Chondrocyte (in vitro differentiated cells): ENCODE measurements at places on chromosomes 16 and 17. TPM values are rescaled to one million over a fixed set of nuclear protein-coding genes. Genes with fewer than 3 reads are reported as not detected.

The KCNJ12 gene
- 2.2 to 2.8 TPM (median 2.5 TPM) in 3 replicates for total RNA-seq

DNA sequence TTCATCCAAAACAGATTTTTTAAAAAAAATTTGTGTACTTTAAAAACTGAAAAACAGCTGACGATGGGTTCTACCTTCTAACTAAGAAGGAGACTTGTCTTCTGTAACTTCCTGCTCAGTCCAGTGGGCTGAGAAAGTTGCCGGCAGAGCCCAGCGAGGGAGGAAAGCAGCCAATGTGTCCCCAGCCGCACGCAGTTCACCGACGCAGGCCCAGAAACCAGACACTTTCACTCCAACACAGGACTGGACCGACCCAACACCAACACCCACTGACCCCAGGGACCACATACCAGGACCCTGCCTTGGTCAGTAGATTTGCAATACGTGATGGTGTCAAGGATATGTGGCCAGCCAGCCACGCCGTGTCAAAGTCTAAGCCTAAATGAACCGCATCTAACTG, 25.6 kb downstream of the TRAP1 start:
- no peak for DNase-seq

DNA sequence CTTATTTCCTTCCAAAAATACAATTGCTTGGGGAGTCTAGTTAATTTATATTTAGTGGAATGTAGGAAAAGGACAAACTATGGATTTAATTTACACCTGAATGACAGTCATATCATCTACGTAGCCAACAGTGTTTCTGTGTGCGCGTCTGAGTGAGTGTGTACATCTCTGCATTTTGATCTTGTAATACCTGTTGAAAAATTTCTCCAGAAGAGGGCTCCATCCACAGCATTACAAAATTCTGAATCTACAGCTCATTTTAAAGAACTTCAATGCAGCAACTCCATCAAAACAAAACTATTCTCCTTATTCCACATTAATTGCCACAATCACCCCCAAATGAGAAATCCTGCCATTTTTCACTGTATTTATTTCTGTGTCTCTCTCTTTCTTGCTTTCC, 3.9 kb downstream of the CDH13 start:
- DNase-seq = no peak

GRCh38 chr17:81513372-81513752, 763 bp upstream of the ACTG1 start:
- DNase-seq = peak; percentile 87

DNA sequence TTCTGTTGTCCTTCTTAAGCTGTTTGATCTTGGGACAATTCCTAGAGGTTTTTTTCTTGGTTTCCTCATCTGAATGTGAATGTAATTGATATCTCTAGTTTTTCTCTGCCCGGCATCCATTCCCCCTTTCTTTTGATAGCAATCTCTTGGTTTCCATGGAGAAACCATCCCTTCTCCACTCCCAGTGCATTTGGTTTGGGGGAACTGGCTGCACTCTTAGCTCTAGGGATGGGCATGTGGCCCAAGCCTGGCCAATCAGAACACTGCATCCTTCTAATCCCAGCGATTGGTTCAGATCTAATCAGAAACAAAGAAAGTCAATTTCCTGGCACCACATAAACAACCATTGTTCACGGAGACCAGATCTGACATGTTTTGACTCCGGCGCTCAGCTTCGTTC, 45.1 kb downstream of the IRX3 start:
- no peak for DNase-seq

DNA sequence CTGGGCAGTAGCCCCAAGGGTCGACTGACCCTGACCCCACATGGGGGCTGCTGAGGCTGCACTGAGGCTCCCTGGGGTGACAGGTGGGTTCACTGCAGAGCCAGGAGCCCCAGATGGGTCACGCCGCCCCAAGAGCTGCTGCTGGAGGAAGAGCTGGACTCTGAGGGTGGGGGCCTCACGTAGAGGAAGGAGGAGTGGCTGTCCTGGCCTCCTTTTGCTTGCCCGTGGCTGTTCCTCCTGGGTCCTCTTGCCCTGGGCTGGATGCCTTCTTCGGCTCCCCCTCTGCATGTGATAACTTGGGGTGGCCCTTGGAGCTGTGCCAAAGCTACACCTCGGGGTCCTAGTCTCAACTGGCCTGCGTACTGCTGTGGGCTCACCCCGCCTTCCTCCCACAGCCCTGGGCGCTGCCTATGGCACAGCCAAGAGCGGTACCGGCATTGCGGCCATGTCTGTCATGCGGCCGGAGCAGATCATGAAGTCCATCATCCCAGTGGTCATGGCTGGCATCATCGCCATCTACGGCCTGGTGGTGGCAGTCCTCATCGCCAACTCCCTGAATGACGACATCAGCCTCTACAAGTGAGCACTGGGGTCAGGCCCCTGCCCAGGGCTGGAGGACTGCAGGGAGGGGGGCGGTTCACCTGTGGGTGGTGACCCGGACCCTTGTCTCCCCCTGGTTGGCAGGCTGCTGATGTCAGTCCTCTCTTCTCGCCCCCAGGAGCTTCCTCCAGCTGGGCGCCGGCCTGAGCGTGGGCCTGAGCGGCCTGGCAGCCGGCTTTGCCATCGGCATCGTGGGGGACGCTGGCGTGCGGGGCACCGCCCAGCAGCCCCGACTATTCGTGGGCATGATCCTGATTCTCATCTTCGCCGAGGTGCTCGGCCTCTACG, 1.1 kb upstream of the AMDHD2 start:
- peak; percentile 91 for DNase-seq

The USH1G gene
- not detected in 3 replicates for total RNA-seq

GRCh38 chr16:81472391-81472790, 27.8 kb downstream of the CMIP start:
- no peak for DNase-seq

GRCh38 chr16:1075546-1075945, 3.0 kb downstream of the SSTR5 start:
- no peak for DNase-seq

GRCh38 chr17:65977041-65977440, 214.9 kb downstream of the CEP112 start:
- no peak for DNase-seq

DNA sequence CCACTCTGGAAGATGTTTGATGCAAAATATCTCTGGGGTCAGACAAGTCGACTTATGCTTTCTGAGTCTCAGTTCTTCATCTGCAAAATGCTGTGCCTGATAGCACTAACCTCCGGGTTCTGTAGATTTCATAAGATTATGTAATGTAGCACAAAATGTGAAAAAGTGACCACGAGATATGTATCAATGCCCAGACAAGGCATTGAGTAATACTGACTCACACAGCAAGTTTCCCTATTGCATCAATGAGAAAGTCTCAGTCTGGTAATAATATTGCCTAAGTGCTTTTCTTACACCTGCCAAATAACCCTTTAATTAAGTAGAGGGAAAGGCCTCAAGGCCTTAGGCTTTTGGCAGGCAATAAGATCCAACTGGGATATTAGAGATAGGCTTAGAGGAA, 41.4 kb upstream of the MMP2 start:
- no peak for DNase-seq

DNA sequence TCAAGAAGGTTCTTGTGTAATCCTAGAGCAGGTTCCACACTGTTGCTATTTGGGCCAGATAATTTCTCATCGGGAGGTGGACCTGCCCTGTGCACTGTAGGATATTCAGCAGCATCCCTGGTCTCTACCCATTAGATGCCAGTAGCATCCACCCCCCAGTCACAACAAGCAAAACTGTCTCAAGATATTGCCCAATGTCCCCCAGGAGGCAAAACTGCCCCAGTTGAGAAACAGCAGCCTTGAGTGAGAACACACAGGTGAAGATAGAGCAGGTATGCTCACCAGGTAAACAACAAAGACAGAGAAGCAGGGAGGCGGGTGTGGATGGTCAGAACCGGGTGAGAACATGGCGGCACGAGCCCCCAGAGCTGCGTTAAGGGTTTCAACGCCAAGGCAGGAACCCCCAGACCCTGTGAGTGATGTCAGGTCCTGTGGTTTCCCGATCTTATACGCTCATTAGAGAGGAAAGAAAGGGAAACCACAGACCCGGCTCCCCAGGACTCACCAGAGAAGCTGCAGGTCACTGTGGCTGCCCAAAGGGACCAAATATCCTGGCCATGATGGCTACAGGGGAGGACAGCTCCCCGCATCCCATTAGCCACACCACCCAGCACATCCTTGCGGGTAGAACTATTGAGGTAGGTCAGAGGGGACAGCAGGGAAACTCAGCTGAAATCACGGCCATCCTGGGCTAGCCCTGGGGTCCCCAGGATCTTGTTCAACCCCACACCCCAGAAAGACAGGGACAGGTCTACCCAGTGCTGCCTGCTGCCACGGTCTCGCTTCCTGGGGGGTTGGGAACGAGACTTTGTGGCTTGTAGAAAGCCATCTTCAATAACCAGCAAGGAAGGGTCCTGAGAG, 21.2 kb downstream of the CDC42EP4 start:
- DNase-seq = no peak

The PYDC1 gene
- not detected in 3 replicates for total RNA-seq

DNA sequence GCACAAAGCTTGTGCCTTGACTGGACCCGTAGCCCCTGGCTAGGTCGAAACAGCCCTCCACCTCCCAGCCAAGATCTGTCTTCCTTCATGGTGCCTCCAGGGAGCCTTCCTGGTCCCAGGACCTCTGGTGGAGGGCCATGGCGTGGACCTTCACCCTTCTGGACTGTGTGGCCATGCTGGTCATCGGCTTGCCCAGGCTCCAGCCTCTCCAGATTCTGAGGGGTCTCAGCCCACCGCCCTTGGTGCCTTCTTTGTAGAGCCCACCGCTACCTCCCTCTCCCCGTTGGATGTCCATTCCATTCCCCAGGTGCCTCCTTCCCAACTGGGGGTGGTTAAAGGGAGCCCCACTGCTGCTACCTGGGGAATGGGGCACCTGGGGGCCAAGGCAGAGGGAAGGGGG, 3.5 kb downstream of the CTRL start:
- DNase-seq = no peak

- DNase-seq = no peak
These were observed 143.3 kb downstream of the STX8 start for GRCh38 chr17:9432134-9432885.

DNA sequence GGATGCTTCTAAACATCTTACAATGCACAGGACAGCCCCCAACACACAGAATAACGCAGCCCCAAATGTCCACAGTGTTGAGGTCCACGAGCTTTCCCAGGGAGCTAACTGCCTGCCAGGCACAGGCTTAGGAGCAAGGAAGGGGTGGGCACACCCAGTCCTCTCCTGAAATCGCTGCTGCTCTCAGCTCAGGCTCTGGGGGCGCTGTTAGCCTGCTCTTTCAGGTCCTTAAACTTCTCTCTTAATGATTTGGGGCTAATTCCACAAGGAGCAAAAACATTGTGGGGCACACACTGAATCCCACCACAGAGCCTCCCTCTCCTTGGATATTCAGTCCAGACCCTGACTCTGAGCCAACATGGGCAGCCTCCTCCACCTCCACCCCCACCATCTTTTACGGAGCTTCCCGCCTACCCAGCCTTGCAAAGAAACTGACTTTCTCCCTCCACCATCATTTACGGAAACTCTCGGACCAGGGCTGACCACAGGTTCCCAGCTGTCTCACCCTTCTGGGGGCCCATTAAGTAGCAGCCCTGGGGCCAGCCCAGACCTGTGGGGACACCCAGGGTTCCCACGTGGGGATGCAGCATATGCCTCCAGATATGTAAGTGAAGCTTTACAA, 1.1 kb downstream of the CD300H start:
- no peak for DNase-seq

The HOXB8 gene
- not detected in 3 replicates for total RNA-seq

GRCh38 chr16:23119570-23119969, 29.7 kb downstream of the USP31 start:
- DNase-seq = no peak

DNA sequence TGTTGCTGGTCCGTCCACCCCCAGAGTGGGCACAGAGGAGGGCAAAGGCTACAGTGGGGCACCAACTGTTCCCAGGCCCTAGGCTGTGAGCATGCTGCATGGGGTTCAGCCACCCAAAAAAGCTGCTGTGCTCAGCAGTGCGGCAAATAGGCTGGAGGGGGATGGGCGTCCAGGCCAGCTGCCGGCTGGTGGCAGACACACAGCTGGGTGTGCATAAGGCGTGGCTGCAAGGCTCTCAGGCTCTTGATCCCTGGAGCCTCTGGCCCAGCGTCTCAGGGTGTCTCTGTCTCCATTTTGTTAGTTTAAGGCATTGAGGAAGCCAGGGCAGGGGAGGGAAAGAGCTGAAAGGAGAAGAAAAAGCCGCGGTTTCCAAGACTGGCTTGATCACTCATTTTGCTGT, 8.8 kb downstream of the RPL19 start:
- no peak for DNase-seq

GRCh38 chr16:24838554-24839266, 7.1 kb upstream of the SLC5A11 start:
- DNase-seq = no peak

The CREBBP gene
- 59.2 to 64.0 TPM (median 60.7 TPM) in 3 replicates for total RNA-seq

DNA sequence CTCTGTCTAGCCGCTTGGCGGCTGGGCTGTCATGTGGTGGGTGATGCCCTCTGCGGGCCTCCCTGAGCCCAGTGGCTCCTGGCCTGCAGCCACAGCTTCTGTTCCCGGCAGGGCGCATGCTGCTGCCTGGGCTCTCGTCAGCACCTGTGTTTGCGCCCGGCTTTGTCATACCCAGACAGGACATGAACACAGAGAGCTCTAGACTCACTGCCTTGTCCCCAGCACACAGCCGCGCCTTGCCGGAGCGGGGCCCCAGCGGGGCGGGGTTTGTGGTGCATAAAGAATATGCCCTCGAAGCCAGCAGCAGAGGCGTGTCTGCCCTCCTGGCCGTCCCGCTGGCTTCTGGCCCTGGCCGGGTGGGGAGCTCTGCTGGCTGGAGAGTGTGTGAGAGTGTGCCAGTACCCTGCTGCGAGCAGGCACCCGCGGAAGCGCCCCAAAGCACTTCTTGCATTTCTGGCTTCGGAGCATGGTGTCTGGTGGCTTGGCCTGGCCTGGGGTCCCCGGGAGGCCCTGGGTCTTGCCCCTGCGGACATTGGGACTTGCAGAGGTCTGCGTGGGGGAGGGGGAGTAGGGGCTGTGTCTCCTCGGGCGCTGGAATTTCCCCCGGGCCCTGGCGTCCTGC, 14.4 kb downstream of the ASPSCR1 start:
- peak; percentile 94 for DNase-seq

- DNase-seq = no peak
These were observed 16.6 kb downstream of the TBC1D16 start for GRCh38 chr17:80018917-80019651.

GRCh38 chr17:3917391-3917931, 1.2 kb upstream of the P2RX1 start:
- no peak for DNase-seq

The PTGES3L gene
- 1.2 to 5.7 TPM (median 3.9 TPM) in 3 replicates for total RNA-seq

The CDRT15L2 gene
- not detected in 3 replicates for total RNA-seq

GRCh38 chr17:44901411-44901921, 2.2 kb upstream of the EFTUD2 start:
- DNase-seq = no peak

The TMEM235 gene
- total RNA-seq = not detected in 3 replicates
